Amygdala (tissue), 56 donors: ENCODE measurements at places on chromosomes 6 and 20.

- no peak for DNase-seq
Measured at GRCh38 chr6:38476141-38476540, 163.6 kb downstream of the BTBD9 start.

DNA sequence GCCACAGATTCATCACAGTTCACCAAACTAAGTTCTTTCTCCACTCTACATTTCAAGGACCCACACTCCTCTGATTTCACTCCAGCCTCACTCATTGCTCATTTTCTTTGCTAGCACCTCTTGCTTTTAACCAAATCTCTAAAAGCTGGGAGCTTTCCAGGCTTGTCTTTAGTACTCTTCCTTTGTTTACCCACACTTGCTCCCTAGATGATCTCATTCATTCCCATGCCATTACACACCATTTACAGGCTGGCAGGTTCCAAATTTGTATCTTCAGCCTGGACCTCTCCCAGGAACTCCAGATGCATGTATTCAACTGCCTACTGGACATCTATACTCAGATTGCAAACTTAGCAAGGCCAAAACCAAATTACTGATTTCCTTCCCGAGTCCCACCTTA is 5.3 kb upstream of the GUCA1B start:
- no peak for DNase-seq

GRCh38 chr6:16965689-16966088 is 136.2 kb upstream of the STMND1 start:
- DNase-seq: no peak

DNA sequence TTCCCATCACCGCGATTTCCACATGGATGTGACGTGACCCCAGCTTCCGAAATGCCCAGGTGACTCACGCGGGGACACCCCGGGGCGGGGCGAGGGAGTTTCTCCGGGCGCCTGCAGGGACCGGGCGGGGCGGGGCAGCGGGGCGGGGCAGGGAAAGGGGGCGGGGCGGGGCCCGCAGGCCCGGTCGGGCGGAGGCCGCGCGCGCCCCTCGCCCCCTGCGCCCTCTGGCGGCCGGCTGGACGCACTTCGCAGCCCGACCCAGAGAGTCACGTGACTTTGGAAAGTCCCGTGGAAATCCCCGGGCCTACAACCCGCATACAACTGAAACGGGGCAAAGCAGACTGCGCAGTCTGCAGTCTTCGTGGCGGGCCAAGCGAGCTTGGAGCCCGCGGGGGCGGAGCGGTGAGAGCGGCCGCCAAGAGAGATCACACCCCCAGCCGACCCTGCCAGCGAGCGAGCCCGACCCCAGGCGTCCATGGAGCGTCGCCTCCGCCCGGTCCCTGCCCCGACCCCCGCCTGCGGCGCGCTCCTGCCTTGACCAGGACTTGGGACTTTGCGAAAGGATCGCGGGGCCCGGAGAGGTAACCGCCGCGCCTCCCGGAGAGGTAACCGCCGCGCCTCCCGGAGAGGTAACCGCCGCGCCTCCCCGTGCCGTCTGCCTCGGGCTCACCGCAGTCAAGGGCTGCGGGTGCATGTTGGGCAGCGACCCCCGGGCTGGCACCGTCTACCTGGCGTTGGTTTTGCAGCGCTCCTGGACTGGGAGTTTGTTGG is at the start of gene TNFAIP3:
TNFAIP3 (plus strand) TSS at position 346 of the 771 bp plus-strand sequence. CDS start 3,969 bp downstream, outside the sequence.
- peak; percentile 74 for DNase-seq

- no peak for DNase-seq
Measured at GRCh38 chr6:121748850-121749249, 313.4 kb downstream of the GJA1 start.

- no peak for DNase-seq
Measured at GRCh38 chr20:56689852-56690485, 60.9 kb downstream of the TFAP2C start.

GRCh38 chr6:20608356-20608755 is 74.1 kb downstream of the CDKAL1 start:
- DNase-seq: no peak

DNA sequence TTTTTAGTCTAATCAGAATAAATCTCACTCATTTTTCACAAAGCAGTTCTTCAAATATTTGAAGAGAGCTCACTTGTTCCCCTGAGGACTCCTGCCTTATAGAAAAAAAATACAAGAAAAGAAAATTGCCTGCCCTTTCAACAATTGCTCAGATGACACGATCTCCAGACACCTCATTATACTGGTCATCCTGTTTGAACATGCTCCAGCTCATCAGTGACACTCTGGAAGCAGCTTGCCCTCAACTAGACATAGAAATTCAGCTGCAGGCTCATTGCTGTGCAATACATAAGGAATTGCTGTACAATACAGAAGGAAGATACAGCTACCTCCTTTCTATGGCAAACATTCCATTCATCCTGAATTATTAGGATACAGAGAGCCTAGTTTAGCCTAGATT is 73.1 kb downstream of the OPN5 start:
- DNase-seq: no peak

DNA sequence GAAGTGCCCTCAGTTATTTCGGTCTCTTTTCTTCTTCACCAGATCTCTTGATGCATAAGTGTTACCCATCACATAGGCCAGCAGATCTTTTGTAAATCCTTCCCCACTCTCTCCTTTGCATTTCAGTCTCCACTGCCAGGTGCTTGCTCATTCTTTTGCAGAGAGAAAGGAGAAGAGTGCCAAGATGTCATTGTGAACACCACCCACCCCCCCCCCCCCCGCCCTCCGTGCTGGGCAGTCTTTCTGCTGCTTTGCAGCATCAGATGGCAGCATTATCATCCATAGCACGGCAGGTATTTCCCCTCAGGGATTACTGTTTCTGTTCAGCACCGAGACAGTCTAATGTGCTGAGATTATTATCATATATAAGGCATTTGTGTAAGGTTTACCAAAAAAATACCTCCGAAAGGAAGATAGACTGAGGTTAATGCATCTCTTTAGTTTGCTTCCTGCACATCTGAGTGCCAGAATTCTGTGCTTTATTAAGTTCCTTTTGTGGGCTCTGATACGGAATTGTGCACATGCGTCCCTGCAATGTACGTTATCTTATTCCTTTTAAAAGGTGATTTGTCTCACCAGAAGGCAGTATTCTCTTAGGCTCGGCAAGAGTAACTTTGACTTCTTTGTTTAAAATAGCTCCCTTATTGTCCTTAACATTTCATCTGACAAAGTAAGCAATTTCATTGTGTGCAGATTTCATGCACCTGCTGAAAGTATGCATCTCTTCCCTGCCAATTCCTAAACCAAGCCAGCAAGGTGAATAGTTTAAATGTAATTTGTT is 128.8 kb downstream of the PHACTR1 start:
- DNase-seq: no peak
